ENCODE measurements at places on chromosomes 12 and 14.

GRCh38 chr12:70962226-70962794, 41.8 kb upstream of the PTPRR start:
- DNase-seq: no peak

- no peak for DNase-seq
Observed at GRCh38 chr12:51752234-51752889, 96.2 kb downstream of the FIGNL2 start.

DNA sequence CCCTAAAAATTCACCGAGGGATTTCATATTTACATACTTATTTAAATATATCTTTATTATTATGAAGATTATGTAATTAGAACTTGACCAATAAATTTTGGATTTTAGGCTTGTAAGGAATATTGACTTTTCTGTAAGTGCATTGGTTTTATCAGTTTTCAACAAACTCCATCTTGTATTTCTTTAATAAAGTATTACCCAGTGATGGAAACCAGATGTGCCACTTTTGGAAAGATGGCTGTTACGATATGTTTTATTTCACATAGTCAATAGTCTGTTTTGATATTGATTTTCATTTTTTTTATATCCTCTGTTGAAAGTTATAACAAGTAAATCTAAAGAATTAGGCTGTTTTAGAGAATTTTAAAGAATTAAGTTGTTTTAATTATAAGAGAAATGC, 1.8 kb downstream of the MON2 start:
- no peak for DNase-seq

GRCh38 chr12:104738776-104739642, 219.1 kb downstream of the SLC41A2 start:
- DNase-seq: no peak

DNA sequence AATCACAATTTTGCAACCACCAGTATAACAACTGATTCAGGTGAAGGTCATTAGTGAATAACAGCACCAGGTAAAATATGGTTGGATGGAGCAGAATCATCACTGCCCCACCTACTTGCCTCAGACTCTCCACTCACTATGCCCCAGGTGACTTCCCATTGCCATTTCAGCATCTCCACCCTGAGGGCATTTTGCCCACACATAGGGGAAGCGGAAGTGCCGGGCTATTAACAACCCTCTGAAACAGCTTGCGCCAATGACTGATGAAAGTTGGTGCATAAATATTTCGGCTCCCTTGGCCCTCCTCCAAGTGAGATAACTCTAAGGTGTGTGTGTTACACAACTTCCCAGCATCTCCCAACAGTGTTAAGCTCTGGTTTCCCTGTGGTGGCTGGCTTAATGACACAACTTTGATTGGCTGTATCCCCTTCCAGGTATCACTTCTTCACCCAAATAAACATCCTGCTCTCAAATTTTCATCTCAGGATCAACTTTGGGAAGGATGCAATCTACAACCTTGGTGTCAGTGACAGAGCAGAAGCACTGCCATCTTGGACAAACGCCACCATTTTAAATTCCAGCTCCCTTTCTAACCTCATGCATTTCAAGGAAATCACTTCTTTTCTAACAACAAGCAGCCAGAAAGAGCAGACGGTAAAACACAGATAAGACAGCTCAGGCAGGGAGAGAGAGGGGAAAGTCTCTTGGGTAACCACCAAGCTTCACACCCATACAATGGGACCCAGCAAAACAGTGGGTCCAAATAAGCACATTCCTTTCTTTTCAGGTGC, 73.6 kb upstream of the PPP2R5C start:
- no peak for DNase-seq

- DNase-seq: no peak
Observed at GRCh38 chr14:75084513-75084912, 15.1 kb downstream of the ZC2HC1C start.

DNA sequence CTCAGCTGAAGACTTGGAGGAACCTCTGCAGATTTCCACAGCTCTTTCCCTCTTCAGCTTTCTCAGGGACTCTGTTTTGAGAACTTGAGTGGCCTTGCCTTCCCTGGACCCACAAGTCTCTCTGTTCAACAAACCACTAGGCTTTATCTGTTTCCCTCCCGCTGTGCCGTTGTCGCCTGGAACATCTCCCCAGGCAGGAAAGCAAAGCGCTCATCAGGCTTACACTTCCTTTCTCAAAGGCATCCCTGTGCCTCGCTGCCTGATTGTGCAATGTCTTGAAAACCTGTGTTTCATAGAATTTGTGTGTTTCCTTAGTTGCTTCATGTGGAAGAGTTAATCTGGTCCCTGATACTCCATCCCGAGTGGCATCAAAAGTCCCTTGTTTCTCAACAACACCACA, 64.1 kb downstream of the PPM1A start:
- no peak for DNase-seq

GRCh38 chr12:85280984-85281630, 1.1 kb downstream of the ALX1 start:
- DNase-seq: no peak

- no peak for DNase-seq
Observed at GRCh38 chr12:46910830-46911229, 85.0 kb upstream of the SLC38A4 start.

DNA sequence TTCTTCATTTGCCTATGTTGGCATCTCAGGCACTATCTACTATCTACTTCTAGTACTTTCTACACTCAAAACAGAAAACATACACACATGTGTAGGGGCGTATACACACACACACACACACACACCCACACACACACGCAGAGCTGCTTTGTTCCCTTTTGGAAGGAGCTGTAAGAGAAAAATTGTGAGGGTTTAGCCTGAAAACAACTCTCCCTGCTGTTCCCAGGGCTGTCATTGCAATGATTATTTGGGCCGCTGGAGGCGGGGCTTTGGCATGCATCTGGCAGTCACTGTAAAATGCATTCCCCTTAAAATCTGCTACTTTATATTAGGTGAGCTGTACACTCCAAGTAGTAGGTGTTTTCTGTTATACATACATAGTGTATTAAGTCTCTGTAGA, 29.1 kb upstream of the SLC38A2 start:
- DNase-seq: no peak

DNA sequence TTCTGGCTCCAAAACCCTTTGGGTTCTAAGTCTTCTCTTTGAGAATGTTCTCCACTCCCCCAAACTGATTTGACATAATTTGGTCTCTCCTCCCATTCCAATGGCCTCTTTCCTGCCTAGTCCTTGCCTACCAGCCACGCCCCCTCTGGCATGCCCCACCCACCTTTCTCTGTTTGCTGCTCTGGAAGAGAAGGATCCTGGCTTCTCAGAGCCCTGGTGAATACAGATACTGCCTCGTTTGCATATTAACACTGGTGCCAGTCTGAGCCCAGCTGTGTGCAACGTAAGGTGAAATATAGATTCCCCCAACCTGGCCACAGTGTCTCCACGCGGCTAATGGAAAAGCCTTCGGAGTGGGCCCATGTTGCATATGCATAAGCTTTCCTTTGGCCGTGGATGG, 79.7 kb downstream of the PAPOLA start:
- no peak for DNase-seq

- no peak for DNase-seq
Observed at GRCh38 chr12:45478931-45479330, 250.6 kb upstream of the ARID2 start.

- no peak for DNase-seq
Observed at GRCh38 chr14:70094631-70095030, 94.1 kb downstream of the SLC8A3 start.

DNA sequence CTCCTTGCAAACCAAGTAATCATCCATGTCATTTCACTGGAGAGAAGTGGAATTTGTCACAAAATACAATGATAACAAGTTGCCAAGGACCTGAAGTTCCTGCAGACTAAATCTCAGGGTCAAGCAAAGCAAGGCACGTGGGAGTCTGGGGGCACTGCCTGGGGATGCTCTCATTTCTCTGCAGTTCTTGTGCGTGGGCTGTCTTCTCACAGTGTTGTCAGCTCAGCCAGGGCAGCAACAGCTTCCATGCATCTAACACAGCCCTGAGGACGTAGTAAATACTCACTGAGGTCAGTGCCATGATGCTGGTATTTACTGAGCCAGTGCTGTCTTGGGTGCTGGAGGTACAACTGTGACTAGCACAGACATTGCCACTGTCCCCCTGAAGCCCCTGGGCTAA, 62.9 kb upstream of the CMKLR1 start:
- no peak for DNase-seq

- DNase-seq: no peak
Observed at GRCh38 chr12:54431911-54432814, 13.1 kb upstream of the ITGA5 start.

- DNase-seq: no peak
Observed at GRCh38 chr12:31474751-31475150, 116.2 kb downstream of the DENND5B start.

DNA sequence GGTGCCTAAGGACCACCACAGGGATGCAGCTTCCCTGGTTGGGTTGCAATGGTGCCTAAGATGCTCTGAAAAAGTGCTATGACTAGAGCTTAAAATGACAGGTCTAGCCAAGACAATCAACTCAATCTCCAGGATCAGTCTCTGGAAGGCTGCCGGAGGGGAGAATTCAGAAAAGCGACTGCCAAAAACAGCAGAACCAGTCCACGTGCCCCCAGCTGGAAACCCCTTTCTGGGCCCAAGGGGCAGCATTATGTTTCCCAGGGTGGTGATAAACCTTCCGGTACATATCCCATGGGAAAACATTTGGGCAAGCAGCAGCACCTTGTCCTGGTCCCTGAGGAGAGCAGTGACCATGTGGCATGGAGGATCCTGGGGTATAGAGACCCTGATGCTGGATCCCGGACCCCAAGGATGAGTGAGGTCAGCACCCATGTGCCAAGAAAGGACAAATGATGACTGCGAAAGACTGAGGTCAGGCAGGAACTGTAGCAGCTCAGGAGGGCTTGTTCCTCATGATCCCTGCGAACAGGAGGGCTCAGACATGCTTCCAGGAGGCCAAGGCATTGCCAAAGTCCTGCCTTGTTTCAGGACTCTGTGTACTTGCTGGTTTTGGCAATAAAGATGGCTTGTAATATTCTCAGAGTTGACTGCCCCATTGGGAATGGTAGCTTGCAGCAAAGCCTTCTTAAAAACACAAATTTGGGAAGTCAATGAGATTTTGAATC, 49.9 kb upstream of the LTBP2 start:
- no peak for DNase-seq

GRCh38 chr14:89237921-89238529, 179.0 kb downstream of the FOXN3 start:
- DNase-seq: no peak

GRCh38 chr14:100981809-100982208, 78.3 kb upstream of the RTL1 start:
- DNase-seq: no peak

DNA sequence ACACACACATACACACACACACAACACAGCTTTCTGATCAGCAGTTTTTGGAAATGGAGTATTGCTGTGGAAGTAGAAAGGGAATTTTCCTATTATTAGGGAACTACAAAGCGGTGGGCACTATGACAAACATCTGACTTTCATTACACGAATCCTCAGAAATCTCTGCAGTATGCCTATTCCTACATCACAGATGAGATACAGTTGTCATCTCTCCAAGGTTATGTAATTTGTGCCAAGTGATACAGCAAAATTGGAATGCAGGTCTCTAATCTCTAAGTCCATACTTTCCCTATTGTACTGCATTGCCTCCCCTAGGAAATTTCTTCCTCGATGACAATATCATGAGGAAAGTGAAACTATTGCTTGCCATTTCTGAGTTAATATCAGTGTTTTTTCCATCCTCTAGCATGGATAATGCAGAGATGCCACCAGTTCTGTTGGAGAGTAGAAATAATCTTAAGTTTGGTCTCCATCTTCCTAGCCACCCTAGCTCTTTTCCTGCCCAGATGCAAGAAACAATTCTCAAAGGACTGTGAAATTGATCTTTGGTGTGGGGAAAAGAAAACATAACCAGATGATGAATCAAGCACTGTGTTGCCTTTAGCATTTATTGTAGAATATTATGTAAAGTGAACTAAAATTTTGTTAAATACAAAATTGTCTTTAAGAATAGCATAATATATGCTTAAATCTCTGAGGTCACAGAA, 94.7 kb downstream of the ERGIC2 start:
- no peak for DNase-seq

DNA sequence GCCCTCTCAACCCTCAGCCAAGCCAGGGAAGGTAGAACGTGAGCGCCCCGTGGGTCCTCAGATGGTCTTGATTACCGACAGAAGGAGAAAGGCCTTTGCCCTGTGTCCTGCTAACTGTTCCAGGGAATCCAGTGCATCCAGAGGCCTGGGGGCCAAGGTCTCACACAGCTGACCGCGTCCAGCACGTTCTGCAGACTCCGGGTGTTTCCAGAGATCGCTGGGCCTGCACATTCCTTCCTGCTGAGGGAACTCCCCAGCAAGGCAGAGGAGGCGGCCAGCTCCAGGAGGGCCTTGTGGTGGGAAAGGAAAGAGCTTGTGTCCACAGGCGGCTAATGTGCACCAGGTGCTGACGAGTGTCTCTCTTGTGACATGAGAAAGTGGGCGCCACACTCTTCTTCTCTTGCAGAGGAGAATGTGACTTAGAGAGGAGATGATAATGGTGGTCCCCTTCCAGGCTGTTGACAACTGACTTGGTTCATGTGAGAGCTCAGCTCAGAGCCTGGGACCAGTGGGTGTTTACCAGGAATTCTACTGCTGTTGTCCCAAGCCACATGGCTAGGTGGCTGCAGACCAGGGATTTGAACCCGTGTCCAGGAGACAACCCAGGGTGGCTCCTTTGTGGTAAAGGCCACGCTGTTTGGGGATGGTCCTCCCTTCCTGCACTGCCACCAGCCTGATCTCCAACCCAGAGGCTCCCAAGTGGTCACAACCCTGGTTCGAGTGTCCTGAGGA, 46.8 kb upstream of the DLK1 start:
- DNase-seq: no peak

GRCh38 chr12:18363321-18363720, 102.0 kb downstream of the PIK3C2G start:
- DNase-seq: no peak

GRCh38 chr12:39417916-39418315, 25.0 kb downstream of the KIF21A start:
- DNase-seq: no peak

GRCh38 chr14:55546212-55546874, 33.7 kb upstream of the KTN1 start:
- no peak for DNase-seq

DNA sequence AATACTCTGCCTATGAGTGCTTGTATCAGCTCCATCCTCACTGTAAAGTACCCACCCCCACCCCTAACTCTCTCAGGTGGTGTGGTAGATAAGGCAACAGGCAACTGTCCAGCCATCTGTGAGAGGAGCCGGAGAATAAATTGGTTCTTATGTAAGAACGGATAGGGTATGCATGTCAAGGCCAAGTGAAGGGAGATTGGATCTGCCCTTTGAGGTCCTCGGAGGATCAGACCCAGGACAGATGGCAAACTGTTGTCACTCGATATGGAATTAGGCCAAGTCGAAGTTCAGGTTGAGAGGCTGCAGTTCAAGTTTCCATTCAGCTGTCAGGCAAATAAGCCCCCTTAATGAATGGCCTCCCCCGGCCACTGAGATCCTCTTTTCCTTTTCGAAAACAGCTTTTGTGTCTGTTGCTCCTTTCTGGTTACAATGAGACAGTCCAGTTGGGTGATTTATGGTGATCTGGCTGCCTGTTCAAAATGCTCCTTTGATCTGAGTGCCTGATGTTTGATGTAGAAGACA, 120.3 kb downstream of the VRK1 start:
- DNase-seq: no peak
